CD4-positive, alpha-beta T cell treated with Interleukin-4 for 1 hour (primary cell): ENCODE measurements at places on chromosomes 5 and 9.
A peak's percentile ranks its signal among the peaks of the same experiment; 100 is the strongest.

- DNase-seq = no peak
Measured at GRCh38 chr9:115590011-115590410, 472.1 kb upstream of the TNC start.

DNA sequence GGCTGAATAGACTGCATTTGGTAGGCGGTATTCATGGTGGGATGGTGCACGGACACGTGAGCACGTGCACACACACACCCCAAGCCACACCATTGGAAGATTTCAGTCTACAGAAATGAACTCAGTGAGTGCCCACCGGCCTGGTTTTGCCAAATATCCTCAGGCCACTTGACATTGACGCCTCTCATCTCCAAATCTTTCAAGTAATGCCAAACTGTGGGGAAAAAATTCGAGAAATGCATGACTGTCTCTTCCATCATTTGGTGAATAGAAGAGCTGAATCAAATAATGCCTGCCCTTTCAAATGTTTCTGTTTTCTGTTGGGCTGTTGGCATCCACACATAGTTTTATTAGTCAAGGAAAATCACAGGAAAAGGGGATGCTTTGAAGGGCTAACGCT lies 182.3 kb upstream of the EFNA5 start:
- DNase-seq = no peak

DNA sequence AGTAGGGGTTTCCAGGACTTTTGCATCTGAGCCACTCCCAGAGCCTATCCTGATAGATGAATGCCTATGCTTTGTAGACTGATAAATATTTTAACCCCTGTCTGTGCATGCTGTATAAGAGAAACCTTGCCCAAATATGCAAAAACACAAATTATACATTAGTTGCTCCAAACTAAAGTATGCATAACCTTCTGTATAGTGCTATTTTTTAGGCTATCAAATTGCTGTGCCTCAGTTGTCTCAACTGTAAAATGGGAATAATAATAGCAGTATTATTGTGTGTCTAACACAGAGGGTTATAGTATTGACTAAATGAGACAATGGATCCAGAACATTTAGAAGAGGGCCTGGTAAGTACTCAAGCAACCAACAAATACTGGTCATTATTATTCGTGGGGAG lies 117.7 kb downstream of the LIFR start:
- DNase-seq = no peak

DNA sequence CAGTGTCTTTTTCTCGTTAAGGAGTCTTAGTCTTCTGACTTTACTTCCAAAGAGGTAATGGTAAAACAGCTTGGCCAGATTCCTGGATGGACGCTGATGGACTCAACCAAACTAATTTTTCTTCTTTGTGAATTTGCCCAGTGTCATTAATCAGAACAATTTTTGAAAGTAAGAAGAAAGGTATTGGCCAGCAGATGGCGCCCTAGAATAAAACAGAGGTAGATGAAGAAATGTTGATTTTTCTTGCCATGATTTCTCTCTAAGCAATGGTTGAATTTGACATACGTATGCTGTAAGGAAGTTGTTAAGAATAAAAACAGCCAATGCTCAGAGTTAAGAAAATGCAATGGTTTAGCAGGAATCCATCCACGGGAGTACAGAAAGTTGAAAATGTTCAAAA lies 500.0 kb downstream of the DIRAS2 start:
- DNase-seq = peak; percentile 49

DNA sequence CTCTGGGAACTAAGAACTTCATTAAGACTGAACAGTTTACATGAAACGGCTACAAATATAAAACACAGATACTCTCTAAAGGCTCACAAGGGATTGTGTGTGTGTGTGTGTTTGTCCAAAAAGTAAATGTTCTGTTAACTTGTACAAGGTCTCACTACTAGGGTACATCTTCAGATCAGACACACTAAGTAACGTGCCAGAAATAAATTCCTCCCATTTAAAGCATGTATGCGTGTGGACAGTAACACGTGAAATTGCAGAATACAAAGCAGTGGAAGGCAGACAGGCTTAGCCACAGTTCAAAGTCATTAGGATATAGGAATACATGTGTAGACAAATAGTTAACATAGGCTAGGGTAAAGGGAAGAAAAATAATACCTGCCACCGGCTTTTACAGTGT lies 1.8 kb downstream of the BNC2 start:
- no peak for DNase-seq

DNA sequence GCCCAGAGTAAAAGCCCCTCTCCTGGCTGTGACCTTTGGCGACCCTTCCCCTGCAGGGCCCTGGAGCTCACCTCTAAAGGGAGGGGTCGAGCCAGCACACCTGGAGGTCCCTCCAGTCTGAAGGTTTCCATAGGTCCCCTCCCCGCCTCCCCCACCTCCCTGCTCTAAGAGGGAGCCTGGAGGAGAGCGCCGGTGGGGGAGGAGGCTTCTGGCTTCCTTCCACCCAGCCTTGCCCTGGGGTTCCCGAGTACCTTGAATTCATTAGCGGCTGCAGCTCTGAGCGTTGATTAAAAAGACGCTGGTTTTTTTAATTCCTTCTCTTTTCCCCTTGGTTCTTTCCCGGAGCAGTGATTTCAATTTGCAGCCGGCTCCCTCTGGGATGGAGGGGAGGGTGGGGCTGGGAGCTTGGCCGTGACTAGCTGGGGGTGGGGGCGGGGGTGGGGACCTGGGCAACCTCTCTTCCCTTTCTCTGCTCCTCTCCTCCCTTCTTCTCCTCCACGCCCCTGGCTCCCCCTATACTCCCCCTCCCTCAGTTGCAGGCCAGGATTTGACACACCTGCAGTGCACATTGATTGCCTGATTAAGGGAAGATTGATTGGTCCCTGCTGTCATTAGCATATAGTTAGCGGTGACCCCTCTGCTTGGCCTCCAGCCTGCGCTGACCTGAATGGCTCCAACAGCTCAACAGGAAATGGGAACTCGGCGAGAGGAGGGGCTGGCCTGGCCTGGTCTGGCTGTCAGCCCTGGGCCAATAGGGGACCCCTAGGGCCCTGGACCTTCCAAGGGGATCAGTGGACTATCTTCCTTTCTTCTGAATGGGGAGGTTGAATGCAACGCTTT lies 67.5 kb upstream of the RAPGEF1 start:
- no peak for DNase-seq

GRCh38 chr9:84698323-84698722 lies 28.8 kb downstream of the NTRK2 start:
- DNase-seq = no peak

GRCh38 chr5:72147569-72147968 lies 40.3 kb downstream of the MAP1B start:
- no peak for DNase-seq

GRCh38 chr5:98442448-98442847 lies 331.0 kb upstream of the RGMB start:
- DNase-seq = no peak

- no peak for DNase-seq
Measured at GRCh38 chr9:134474055-134474370, 147.8 kb downstream of the RXRA start.

DNA sequence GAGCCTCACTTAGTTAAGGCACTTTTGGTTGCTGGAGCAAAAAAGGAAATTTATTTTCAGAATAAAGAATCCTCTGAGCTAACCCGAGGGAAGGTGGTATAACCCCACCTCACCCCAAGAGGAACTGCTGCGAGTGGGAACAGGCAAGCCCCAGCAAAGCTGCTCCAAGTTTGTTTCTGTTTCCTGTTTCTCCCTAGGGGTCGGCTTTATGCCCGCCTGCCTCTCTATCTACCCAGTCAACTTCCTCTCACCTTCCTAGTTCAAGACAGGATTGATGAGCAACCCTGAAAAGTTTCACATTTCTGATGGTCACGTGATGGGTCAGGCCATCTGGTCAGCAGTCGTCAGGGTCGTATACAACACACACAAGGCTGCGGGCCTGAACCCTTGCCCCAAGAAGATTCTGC lies 31.1 kb downstream of the TRIO start:
- DNase-seq = no peak

- DNase-seq = no peak
Measured at GRCh38 chr9:76150013-76150412, 244.2 kb downstream of the RFK start.

DNA sequence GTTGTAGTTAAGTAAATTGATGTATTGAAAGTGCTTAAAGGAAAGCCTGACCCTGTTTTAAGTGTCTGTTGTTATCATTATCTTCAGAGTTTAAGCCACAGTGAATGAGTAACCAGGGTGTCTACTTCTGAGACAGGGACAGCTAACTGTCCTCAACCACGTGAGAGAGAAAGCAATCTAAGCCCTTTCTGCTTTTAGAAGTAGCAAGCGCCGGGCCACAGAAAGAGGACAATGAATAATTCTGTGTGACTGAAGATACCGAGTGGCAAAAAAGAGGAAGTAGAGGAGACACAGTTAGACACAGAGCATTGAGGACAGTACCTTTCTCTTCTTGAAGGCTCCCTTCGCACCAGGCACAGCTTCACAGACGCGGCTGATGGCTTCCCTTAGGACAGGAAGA lies 86.3 kb downstream of the S1PR3 start:
- no peak for DNase-seq

DNA sequence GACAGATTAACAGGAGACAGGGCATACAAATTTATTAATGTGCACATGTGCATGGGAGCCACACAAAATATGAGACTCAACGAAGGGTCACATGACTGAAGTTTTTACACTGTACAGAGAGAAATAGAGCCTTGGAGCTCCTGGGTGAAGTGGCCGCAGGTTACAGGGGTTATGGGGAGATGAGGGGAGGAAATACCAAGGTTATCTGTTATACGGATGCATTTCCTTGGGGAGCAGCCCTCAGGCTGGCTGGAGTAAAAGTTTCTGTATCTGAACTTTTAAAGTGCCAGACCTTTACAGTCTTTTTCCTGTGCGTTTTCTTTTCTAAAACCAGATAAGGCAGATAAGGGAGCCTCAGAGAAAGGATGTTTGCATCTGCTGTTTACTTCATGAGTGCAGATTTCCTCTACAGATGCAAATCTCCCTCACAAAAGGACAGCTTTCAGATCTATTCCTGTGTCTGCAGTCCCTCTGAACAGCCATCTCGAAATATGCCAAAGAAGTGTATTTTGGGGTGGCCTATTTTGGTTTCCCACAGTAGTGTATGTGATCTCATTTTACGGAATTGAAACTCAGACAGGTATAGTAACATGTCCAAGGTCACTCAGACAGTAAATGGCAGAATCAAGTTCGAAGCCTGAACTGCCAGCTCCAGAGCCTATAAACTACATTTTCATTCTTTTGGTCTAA lies 139.3 kb upstream of the FBXL17 start:
- DNase-seq = no peak

DNA sequence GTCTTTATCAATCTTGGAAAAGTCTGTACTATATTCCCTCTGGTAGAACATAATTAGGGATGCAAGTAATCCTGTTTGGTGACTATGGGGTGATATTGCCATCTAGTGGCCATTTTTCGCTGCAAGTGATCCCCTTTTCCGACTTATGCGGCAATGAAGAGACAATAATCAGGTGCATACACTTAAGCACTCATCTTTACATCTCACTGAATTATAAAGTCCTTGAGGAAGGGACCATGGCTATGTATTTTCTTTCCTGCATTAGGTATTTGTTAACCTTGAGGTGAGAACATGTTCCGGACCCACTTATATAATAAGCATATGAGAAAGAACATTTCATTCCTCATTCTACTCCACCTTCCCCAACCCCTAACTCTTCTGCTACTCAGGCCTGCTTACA lies 19.6 kb upstream of the LIX1 start:
- DNase-seq = peak; percentile 67

GRCh38 chr9:87720173-87720572 lies 5.7 kb upstream of the CTSL start:
- DNase-seq = no peak

DNA sequence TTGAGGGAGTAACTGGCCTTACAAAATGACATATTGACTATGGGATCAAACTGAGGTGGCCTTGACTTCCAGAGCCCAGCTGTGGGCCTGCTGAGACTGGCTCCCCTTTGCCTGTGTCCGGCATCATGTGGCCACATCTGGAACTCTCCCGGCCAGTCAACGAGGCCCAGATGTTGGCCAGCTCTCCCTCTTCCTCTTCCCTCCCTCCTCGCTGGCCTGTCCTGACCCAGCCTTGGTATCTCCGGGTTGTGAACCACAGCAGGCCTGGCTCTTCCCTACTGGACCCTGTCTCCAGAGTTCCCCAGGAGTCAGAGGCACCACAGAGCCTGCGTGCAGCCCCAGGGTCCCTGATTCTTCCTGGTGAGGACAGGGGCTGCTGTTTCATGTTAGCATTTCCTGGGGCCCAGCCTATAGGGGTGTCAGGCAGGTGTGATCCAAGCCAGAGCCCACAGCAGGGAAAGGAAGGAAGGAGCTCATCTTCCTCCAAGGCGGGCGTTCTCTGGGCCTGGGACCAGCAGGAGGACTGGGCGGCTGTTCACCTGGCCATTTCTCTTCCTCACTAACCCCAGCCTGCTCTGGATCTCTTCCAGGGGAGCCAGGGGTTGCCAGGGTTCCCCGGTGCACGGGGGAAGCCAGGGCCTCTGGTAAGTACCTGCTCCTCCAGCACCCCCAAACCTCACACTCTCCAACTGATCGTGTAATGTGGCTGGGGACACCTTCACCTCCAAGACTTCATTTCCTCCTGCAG lies 81.2 kb downstream of the COL27A1 start:
- DNase-seq = no peak

DNA sequence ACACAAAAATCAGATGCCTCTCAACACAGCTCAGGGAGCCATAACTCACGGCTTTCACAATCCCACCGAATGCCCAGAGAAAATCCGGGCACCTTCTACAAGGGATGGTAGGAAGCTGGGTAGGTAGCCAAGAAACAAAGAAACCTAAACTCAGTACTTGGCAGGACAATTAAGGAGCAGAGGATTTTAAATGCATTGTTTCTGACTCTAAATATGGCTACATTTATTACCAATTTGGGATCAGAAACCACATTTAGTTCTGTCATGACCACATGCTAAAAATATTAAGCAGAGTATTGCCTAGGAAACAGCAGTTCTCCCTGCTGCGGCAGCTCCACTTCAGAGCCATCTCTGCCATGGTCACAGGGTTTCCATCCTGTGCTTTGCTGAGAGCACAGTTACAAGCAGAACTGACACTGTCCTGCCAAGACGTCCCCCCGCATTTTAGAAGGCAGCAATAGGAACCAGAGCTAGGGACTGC lies 57.5 kb downstream of the SIL1 start:
- DNase-seq = no peak
